ENCODE measurements at places on chromosomes 16 and 17.

- DNase-seq: no peak
These were observed 89.6 kb downstream of the CDH13 start for GRCh38 chr16:82716361-82716855.

- no peak for DNase-seq
These were observed 488.1 kb downstream of the XYLT1 start for GRCh38 chr16:16982614-16983013.

DNA sequence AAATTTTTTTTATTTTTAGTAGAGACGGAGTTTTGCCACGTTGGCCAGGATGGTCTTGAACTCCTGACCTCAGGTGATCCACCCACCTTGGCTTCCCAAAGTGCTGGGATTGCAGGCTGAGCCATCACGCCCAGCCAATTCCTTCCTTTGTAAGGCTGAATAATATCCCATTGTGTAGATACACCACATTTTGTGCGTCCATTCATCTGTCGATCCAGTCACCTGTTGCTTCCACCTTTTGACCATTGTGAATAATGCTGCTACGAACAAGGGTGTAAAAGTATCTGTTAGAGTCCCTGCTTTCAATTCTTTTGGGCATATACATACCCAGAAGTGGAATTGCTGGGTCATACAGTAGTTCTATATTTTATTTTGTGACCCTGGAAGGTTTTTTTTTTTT is 15.3 kb downstream of the TRPV2 start:
- no peak for DNase-seq

- DNase-seq: no peak
These were observed 1.5 kb downstream of the SNX29 start for GRCh38 chr16:11978080-11978479.

DNA sequence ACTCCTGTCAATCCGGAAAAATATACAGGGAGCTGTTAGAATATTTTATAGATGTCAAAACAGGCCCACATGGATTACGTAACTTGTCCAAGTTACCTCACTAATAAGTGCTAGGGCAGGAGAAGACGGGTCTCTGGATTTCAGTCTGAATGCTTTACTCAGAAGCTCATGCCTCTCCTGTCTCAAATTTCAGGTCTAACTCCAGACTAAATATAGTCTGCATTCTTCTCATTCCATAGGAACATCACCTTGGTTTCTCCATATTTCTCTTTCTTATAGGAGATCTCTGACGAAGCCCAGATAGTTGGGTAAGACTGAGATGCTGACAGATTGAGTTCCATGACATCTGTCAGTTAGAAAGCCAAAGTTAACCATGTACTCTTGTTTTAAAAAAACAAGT is 174.2 kb downstream of the STX8 start:
- no peak for DNase-seq

GRCh38 chr16:84825896-84826557 is 6.2 kb downstream of the CRISPLD2 start:
- no peak for DNase-seq

DNA sequence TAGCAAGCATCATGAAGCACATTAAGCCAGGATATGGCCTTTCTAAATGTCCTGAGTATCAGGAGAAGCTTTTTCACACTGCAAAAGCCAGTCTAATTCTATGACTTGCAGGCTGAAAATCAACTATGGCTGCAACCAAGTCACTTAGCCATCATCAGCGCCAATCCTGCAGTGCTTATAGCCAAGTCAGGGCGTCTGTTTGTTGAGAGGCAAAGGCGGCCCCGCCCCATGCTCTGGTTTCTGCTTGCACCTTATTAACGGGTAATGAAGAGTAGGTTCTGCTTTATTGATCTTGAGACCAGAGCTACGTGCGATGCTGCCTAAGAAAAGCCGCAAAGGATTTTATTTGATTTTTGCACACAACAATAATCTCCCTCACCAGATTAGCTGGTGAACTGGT is 88.4 kb downstream of the CDH13 start:
- DNase-seq: no peak

- DNase-seq: no peak
These were observed 14.7 kb upstream of the ZNF469 start for GRCh38 chr16:88368036-88368435.

Data from SHP77 treated with DMSO at 0.1 percent for 48 hours (cell line).